Iris pigment epithelial cell (primary cell): ENCODE measurements at places on chromosomes 1 and 21.

- peak; percentile 75 for DNase-seq
Measured at GRCh38 chr1:162902416-162902815, 41.4 kb upstream of the CCDC190 start.

- no peak for DNase-seq
Measured at GRCh38 chr1:10549904-10550664, 75.3 kb downstream of the PEX14 start.

- DNase-seq, result peak; percentile 57
Measured at GRCh38 chr1:1122078-1122811, 6.4 kb upstream of the C1orf159 start.

- DNase-seq, result no peak
Measured at GRCh38 chr21:36727866-36728265, 29.0 kb downstream of the SIM2 start.

DNA sequence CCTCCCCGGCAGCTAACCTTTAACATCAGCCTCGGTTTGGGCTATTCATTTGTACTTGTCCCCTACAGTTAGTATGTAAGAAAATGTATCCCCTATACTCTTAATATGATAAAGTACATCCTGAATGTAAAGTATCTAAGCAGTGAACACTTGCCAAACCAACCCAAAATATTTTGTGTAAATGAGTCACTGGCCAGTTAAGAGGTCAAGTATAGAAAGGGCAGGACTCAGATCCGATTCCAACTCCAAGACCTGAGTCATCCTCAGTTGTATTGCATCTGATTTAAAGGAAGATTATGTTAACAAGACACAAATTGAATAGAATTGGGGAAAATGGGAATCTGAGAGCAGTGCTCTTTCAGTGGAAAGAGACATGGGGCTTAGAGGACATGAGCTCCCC is 84.4 kb downstream of the CD58 start:
- peak; percentile 82 for DNase-seq

DNA sequence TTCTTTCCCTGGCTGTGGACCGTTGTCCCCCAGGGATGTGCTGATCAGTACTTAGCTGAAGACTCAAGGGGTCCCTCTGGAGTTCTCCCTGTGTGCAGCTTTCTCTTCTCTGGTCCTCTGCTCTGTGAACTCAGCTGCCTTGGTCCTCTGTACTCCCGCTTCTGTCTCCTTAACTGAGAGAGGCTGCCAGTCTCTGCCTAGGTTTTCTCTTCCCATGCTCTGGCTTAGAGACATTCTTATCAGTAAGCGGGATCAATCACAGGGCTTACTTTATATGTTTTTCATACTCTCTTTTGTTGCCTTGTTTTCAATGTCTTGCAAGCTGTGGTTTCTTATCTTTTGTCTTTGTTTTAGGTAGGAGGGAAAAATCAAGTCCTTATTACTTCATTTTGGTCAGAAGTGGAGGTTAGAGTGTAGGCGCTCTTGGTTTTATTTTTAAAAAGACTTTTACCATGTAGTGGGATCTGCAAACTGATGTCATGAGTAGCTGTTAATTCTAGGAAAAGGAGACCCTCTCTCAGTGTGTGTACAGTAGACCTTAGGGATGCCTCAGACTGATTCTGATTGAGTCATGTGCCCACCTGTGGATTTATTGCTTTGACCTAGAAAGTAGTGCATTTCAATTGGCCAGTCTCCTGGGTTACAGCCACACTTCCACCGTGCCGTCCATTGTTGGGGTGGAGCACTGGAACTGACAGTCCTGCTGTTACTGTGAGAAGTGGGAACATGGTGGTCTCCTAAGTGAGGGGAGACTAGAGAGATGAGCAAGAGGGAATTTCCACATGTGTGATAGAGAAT is 46.6 kb downstream of the TTC3 start:
- no peak for DNase-seq

DNA sequence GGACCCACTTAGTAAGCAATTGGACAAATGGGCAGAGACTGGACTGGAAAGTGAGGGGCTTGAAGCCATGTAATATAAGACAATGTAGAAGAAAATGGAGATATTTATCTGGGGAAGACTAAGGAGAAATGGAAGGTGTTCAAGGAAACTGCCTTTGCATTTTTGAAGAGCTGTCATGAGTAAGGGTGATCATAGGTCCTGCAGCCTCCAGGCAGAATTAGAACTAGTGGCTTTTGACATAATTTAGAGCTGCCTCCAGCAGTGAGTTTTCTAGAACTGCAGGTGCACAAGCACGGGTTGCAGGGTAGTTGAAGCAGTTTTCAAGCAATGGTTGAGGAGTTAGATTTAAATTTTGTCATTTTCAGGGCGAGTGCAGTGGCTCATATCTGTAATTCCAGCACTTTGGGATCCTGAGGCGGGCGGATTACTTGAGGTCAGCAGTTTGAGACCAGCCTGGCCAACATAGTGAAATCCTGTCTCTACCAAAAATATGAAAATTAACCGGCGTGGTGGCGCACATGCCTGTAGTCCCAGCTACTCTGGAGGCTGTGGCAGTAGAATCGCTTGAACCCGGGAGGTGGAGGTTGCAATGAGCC is 3.7 kb upstream of the CDC14A start:
- DNase-seq, result no peak

DNA sequence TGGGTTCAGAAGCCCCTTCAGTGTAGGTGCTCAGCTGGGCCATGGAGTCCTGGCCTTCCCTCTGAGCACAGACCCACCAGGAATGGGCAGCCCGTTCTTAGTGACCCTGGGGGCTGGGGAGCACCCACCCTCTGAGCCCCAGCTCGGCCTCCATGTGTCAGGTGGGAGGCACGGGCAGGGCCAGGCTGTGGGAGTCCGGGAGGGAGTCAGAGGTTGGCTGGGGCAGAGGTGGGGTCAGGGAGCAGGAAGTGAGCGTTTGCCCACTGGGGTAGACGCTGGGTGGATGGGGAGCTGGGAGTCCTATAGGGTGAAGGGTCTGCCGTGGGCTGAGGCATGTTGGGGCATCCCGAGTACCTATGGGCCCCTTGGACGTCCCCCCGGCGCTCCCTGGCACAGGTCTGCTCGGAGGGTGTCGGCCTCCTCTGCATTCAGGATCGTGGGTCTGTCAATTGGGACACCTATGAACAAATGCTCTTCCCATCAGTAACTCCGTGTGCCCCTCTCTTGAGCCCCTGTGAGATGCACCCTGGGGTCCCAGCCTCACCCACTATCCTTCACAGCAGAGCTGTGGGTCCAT is 30.5 kb downstream of the COL18A1 start:
- no peak for DNase-seq

DNA sequence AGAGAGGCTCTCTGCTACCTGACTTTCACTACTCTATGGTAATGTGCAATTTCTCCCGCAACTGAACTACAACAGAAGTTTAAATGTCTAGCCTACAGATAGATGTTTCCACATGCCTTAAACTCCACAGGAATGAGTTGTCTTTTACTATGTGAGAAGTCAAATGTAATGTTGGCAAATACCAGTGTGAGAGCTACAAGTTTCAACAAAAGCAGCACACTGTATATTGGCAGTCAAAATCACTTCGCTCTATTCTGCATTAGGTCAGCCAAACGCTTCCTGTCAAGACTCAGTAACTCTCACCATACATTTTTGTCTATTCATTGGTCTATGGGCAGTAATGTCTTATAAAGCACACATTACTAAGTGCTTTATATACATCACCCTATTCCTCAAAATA is 41.9 kb downstream of the LUZP1 start:
- DNase-seq, result peak; percentile 91

- DNase-seq, result peak; percentile 31
Measured at GRCh38 chr1:219568733-219569132, 44.2 kb downstream of the ZC3H11B start.

DNA sequence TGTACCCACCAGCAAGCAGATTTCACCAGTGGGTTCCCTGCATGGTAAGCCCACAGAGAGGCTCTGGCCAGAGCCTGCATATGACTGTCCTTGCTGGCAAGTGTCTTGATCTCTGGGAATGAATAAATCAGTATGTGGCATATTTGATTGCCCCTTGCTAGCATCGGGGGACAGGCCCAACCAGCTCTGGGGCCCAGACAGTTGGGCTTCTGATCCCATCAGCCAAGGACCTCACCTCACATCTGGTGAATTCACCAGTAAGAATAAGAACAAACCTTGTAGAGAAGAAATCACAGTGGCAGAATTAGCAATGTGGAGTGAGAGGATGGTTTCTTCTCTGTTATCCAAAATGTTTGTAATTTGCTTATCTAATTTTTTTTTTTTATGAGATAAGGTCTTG is 15.9 kb downstream of the SLC1A7 start:
- no peak for DNase-seq

GRCh38 chr1:166470014-166470413 is 303.2 kb upstream of the FAM78B start:
- no peak for DNase-seq

- no peak for DNase-seq
Measured at GRCh38 chr1:31902510-31902860, 35.7 kb downstream of the PTP4A2 start.

DNA sequence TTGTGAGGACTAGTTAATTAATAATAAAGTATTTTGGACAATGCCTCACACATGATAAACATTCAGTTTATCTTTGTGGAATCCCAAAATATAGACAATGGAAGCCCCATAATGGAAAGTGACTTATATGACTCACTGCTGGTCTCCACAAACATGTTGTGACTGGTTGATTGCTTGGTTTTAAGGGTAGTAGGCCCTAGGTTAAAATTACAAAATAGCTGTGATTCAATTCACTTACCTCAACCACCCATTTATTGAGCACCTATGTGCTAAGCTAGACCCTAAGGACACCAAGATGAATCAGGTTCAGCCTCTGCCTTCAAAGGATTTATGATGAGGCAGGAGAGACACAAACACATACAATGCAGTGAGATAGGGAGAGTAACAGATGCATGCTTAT is 42.4 kb downstream of the KANK4 start:
- DNase-seq, result no peak

DNA sequence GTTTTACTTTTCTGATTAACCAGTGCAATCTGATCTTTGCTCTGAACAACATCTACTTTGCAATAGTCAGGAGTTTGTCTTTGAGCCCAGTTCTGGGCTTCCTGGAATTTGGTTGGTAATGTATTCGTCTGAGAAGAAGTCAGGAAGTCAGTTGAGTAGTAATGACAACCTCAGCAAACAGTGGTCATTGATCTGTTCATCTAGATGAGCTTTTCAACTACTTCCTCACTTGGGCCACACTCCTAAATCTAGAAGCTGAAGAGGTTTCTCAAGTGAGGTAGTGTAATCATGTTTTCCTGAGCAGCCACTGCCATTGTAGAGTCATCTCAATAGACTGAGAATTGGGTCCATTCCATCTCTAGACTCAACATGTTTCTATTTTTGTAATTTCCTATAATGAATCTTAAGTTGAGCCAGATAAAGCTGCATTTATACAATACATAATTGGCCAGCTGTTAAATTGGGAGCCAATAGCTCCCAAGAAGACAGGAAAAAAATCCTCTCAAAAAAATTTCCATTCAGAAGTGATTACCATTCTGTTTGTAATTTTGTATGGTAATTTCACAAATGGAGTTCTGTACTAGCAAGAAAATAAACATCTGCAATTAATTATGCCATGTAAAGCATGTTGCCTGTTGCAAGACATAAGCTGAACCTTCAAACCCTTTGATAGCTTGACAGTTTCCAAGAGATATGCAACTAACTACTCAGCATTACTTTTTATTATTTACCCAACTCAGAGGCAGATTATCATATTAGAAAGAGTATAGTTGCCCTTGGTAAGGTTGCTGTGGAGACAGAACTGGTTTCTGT is 49.6 kb downstream of the WDR64 start:
- peak; percentile 29 for DNase-seq

- no peak for DNase-seq
Measured at GRCh38 chr1:56185493-56185892, 393.9 kb downstream of the PLPP3 start.

DNA sequence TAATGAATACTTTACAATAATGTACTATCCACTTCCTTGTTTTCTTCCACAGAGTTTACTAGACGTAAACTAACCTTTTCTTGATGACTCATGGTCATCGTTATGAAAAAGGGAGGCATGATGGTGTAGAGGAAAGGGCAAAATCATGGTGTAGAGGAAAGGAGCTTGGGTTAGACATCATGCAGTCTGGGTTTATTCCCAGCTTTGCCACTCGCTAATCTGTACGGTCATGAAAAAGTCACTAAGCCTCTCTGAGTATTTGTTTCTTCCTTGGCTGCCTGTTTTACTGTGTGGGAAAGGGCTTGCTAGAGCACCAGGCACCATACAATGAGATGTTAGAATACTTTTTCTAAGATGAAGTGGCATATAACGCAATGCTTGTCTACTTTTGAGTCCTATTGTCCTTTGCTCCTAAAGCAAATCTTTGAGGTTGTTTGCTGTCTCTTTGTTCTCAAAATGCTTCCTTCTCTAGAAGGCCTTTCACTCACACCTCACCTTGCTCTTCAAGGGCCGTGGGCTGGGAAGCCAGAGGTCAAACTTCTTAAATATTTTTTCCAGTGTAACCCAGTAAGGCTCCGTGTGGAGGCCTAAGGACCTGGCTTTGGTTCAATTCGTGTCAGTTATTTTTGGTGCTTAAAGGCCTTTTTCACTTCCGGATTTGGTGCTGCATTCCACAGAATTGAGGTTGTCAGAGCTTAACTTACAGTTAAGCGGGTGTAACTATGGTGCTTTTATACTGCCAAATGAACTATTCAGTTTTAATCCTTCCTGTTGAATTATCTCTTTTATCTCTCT is 9.9 kb upstream of the ETV3 start:
- peak; percentile 54 for DNase-seq

DNA sequence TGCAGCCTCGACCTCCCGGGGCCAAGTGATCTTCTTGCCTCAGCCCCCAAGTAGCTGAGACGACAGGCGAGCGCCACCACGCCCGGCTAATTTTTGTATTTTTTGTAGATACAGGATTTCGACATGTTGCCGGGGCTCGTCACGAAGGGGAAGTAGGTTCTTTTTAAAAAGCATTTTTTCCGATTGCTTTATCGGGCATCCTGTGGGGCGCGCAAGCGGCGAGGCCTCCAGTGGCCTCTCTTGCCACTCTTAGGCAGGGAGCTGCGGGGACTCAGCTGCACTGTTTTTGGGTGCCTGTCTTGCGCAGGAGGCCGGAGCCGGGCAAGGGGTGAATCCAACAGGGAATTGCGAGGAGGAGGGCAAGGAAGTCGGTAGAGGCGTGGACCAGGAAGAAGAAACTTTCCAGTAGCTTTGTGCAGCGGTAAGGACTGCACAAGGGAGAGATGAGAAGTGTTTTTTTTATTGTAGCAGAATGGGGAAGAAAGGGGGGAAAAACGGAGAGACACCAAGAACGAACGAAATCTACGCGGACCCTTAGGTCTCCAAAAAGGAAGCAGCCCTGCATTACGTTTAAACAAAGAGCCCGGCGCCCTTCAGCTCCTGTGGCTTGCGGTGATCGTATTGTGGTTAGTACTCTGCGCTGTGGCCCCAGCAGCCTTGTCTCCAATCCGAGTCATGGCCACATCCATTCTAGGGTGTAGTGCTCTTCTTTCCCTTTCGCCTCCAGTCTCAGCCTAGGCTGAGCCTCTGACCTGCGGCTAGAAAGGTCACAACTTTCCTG is 164.8 kb downstream of the PPIAL4G start:
- DNase-seq, result peak; percentile 21

GRCh38 chr1:224377676-224378006 is 21.0 kb downstream of the CNIH4 start:
- peak; percentile 90 for DNase-seq

DNA sequence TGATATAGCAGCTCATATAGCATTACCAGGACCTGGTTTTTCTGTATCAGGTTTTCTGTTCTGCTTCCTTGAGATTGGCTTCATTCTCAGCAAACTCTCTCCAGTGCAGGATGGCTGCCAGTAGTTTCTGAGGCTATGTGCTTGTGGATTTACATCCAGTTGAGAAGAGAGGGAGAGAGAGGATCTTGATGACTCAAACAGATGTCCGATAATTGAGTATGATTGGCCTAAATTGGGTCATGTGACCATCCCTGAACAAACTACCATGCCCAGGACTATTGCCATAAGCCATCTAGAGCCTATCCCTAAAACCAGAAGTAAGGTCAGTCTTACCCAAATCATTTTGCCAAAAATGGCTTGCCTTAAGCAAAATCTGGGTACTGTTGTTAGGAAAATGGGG is 18.1 kb upstream of the PSMA5 start:
- no peak for DNase-seq
